ENCODE measurements at places on chromosomes 2 and 18.

- H3K36me3 ChIP-seq = no peaks in the 10 kb centered on the region
- H3K27me3 ChIP-seq = no peaks in the 10 kb centered on the region
- H3K4me1 ChIP-seq = peaks cover 14% of the 10 kb centered on the region
These were observed 116.2 kb downstream of the GAREM1 start for GRCh38 chr18:32354518-32354917.

DNA sequence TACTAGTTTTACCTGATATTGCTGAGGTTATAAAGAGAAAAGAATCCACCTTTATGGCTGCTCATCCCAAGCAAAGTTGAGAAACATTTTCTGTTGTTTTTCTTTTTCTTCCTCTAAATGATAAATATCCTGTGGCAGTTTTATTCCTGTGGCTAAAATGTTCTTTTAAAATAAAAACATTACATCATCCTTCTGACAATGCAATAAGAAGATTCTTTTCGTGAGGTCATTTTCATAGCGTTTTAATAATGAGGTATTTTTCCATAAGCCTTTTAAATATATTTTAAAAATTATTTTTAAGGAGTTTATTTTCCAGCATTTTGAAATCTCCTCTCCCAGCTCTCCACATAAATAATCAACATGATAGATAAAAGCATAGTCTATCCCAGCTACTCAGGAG, 52.8 kb upstream of the EPB41L3 start:
- no peaks in the 10 kb centered on the region for H3K36me3 ChIP-seq
- H3K27ac ChIP-seq = no peak overlapping the region
- no peak overlapping the region for H3K4me3 ChIP-seq

- no peak for DNase-seq
- H3K36me3 ChIP-seq = no peaks in the 10 kb centered on the region
- H3K4me1 ChIP-seq = no peaks in the 10 kb centered on the region
- no peak overlapping the region for H3K4me3 ChIP-seq
- no peaks in the 10 kb centered on the region for H3K27me3 ChIP-seq
- H3K27ac ChIP-seq = peak overlapping the region; percentile 77
These were observed 613 bp downstream of the COL5A2 start for GRCh38 chr2:189178726-189179569.

GRCh38 chr2:86235196-86235980, 36.1 kb downstream of the MRPL35 start:
- no peaks in the 10 kb centered on the region for H3K27me3 ChIP-seq
- no peak overlapping the region for H3K27ac ChIP-seq

DNA sequence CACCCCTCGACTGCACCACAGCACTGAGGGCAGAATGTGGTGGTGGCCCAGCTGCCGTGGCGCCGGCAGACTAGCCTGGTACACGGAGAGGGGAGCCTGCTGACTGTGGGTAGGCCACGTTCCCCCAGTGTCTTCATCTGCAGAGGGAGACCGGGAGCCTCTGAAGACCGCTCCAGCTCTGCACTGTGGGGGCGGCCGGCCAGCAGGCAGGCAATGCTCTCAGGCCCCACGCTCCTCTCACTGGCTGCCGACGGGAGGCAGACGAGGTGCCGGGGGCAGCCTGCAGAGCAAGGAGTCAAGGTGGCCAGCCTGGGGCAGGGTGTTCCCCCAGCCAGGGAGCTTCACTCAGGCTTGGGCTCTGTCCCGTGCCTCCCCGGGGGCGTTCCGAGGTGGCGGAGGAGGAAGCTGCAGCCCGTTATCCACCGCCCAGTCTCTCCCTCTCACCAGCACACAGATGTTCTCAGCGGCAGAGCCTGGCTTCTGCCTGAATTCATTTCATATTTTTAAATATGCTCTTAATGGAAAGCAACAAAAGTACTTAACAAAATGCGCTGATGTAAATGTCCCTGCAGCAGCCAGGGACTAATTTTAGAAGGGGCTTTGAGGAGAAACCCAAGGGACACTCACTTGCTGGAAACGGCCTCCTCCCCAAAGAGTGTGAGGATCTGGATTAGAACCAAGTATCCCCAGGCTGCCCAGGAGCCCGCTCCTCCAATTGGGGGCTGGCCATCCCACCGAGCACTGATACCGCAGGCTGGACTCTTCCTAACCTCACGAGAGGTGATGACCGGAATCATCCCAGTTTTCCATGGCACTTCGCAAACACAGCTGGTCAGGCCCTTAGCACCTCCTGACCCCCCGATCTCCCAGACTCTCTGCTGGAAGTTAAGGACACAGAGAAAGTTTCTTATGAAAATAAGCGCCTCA, 87.8 kb downstream of the HDAC4 start:
- H3K36me3 ChIP-seq = no peaks in the 10 kb centered on the region
- no peaks in the 10 kb centered on the region for H3K4me1 ChIP-seq
- H3K27me3 ChIP-seq = no peaks in the 10 kb centered on the region
- no peak overlapping the region for H3K27ac ChIP-seq

DNA sequence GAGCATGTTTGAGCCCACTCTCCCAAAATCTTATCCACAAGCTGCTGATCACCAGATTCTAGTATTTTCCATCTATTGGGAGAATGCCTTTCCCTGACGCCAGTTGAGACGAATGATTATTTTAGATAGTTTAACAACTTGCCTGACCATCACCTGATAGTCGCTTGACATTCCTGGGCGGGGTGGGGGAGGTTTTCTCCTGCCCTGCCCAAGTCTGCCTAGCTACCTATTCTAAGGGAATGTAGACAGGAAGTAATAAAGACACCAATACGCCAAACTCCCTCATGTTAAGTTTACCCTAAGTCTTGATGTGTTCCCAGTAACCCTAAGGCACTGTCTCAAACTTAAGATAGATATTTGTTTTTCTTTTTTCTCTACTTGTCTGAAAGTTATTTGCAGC, 4.6 kb upstream of the ACAA2 start:
- H3K27me3 ChIP-seq = no peaks in the 10 kb centered on the region
- peaks cover 7% of the 10 kb centered on the region for H3K36me3 ChIP-seq
- H3K27ac ChIP-seq = no peak overlapping the region
- H3K4me1 ChIP-seq = peaks cover 2% of the 10 kb centered on the region

- no peaks in the 10 kb centered on the region for H3K27me3 ChIP-seq
- DNase-seq = no peak
- H3K4me3 ChIP-seq = no peak overlapping the region
- peak overlapping the region; percentile 99 for H3K27ac ChIP-seq
- no peaks in the 10 kb centered on the region for H3K36me3 ChIP-seq
These were observed 71.7 kb downstream of the IL1R2 start for GRCh38 chr2:102063487-102063911.

DNA sequence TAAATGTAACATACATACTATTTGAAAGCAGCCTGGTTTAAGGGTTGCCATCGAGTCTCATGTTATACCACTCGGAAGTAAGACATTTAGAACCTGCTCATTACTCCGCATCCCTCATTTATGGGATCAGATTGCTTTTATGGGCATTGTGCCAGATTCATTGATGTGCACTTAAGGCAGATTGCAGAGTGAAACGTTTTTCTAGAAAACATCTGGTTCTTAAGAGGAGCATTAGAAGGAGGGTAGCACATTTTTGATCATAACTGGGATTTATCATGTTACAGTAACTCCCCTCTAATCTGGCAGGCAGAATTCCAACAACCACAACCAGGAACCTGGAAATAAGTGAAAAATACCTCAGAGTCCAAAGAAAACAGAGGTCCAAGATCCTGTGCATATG, 74.2 kb upstream of the GALNT3 start:
- H3K27me3 ChIP-seq = no peaks in the 10 kb centered on the region
- peaks cover 13% of the 10 kb centered on the region for H3K36me3 ChIP-seq
- no peak overlapping the region for H3K4me3 ChIP-seq
- no peak overlapping the region for H3K27ac ChIP-seq
- peak; percentile 33 for DNase-seq

- H3K27me3 ChIP-seq = no peaks in the 10 kb centered on the region
- H3K27ac ChIP-seq = no peak overlapping the region
- no peak for DNase-seq
These were observed 408.9 kb downstream of the MEIS1 start for GRCh38 chr2:66843847-66844246.

- H3K4me1 ChIP-seq = no peaks in the 10 kb centered on the region
- no peak overlapping the region for H3K27ac ChIP-seq
- H3K27me3 ChIP-seq = no peaks in the 10 kb centered on the region
- H3K4me3 ChIP-seq = no peak overlapping the region
- no peak for DNase-seq
- no peaks in the 10 kb centered on the region for H3K36me3 ChIP-seq
These were observed 15.1 kb downstream of the IL1R2 start for GRCh38 chr2:102006886-102007278.

GRCh38 chr2:10165861-10166675, 43.5 kb downstream of the RRM2 start:
- H3K4me3 ChIP-seq = no peak overlapping the region
- H3K36me3 ChIP-seq = no peaks in the 10 kb centered on the region
- H3K27ac ChIP-seq = peak overlapping the region; percentile 43
- H3K27me3 ChIP-seq = no peaks in the 10 kb centered on the region
- peaks cover 19% of the 10 kb centered on the region for H3K4me1 ChIP-seq
- DNase-seq = peak; percentile 64

DNA sequence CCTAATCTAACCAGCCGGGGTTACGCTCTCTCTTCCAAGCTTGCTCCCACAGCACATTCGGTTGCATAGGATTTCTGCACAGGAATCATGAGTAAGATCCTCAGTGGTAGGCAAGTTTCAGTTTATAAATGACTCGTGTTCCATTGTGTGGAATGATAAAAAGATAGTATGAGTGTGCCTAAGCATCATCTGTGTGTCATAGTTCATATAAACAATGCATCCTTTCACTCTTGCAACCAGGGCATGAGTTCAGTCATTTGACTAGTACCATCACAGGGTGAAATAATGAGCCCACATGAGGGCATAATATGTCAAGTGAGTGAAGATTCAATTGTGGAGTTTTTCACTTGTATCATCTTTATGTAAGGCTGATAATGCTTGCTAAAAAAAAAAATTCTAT, 417.1 kb upstream of the CDH2 start:
- H3K4me3 ChIP-seq = no peak overlapping the region
- DNase-seq = no peak
- H3K27ac ChIP-seq = no peak overlapping the region
- H3K36me3 ChIP-seq = no peaks in the 10 kb centered on the region
- H3K4me1 ChIP-seq = no peaks in the 10 kb centered on the region
